ENCODE measurements at places on chromosomes 1 and 21.

DNA sequence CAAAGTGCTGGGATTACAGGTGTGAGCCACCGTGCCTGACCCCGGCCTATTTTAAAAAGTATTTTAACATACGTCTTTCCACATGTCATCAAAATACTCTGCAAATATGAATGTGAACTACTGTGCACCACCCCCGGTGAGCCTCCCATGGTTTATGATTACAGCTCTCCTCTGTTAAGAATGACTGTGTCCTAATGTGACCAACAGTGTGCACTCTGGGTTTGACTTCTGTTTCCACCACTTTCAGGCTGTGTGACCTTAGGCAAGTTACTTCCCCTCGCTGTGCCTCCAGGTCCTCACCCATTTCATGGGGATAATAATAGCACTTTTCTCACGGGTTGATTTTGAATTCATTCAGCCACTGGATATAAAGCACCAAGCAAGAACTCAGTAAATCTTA is 14.7 kb downstream of the AMPD2 start:
- DNase-seq: no peak

DNA sequence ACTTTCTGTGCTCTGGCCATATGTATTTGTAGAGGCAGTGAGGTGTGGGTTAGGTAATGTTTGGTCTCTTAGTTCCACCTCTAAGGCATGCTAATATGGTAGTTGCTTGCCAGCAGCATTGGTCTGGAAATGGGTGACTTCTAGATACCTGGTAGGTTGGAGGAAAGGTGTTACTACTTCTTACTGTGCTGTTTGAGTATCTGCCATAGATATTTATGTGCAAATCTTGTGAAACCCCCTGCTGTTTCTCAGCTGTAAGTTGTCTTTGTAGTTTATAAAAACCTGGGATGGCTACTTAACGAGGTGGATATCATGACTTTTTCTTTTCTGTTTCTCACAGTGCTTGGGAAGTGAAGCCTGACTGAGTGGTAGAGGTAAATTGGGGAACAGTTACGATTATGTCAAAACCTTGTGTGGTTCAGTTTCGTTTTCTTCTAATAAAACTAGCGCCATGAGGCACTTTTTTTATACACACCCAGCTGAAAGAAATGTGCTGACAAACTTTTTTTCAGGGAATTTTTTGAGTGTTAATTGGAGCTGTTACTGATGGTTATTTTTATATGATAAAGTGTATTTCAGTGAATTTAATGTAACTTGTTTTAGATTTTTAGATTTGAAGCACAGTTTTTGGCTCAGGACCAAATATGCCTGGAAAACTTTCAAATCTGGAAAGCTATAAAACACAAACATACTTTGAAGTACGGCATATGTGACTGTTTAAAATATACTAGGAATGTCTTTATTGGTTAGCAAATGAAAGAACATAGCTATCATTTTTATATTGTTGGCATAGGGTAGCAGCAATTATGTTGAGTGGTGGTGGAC is 42.1 kb downstream of the CAMSAP2 start:
- no peak for DNase-seq

DNA sequence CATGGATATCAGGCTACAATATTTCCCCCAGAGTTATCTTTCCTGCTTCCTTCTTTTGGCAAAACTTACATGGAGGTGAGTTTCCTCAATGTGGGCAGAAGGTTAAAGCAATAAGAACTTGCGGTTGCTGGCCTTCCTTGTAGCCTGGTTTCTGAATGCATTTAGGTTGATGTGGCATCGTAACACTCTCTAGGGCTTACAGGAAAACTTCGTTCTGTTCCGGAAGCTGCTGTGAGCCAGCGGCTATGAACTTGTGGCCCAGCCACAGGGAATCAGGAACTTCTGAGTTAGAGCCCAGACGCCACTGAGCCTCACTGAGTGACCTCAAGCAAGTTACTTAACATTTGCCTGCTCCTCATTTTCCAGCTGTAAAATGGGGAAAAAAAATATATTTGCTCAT is 623.4 kb upstream of the ADAMTS5 start:
- DNase-seq: no peak

DNA sequence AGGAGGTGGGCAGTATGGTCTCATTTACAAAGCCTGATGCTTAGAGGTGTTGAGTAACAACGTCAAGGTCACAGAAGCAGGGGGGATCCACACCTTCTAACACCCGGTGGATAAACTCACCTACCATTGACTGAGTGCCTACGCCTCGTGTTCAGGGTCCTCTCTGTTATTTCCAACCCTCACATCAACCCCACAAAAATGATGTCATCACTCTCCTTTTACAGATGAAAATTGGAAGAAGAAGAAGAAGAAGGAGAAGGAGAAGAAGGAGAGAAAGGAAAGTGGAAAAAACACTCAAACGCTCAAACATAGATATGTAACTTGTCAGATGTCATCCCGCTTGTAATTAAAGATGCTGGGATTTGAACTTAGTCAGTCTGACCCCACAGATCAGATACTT is 653 bp upstream of the KCNN3 start:
- DNase-seq: no peak

DNA sequence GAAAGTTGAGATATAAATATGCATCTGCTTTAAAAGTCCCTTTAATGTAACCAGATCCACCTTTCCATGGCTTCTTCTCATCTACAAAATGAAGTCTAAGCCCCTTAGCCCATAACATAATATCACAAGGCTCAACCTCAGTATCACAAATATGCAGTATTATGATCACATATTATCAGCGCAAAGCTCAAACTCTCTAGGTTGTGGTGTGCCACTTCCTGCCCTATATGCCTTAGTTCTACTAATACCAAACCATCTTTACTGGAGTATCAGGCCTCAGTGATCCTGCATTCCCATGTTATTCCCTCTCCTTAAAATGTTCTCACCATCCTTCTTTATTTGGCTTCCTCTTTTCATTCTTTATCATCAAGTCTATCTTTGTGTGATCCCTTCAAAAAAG is 301.8 kb downstream of the NEGR1 start:
- DNase-seq: no peak

GRCh38 chr1:104084380-104084779 is 334.7 kb downstream of the AMY1C start:
- DNase-seq: no peak

DNA sequence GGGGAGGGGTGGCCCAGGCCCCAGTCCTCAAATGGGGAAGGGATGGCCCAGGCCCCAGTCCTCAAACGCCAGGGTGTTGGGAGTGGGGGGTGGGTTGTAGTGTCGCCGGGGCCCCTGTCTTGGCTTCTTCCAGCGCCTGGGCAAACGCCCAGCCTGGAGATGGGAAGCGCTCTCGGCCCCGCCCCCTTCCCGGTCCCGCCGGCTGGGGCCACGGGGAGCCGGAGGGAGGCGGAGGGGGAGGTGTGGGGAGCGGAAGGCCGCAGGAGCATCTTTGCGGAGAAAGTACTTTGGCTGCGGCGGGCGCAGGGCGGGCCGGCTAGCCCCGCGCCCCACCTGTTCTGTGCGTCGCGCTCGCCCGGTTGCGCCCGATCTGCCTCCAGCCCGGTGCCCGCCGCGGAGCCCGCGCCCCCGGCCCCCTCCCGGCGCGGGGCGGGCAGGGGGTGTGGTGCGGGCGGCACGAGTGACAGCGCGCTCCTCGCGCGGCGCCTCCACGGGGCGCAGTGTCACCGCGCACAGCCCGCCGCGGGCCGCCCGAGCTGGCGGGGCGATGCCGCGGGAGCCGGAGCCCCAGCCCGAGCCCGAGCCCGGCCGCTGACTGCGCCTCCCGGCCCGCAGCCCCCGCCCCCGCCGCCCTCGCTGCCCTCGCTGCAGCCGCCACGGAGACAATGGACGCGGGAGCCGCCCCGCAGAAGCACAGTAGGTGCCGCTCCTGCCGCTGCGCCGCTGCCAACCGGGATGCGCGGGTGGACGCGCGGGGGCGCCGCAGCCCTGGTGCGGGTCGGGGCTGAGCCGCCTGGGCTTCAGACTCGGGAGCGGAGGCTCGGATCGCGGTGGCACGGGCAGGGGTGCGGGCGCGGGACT is 31.1 kb upstream of the PEX10 start:
- DNase-seq: peak; percentile 65

DNA sequence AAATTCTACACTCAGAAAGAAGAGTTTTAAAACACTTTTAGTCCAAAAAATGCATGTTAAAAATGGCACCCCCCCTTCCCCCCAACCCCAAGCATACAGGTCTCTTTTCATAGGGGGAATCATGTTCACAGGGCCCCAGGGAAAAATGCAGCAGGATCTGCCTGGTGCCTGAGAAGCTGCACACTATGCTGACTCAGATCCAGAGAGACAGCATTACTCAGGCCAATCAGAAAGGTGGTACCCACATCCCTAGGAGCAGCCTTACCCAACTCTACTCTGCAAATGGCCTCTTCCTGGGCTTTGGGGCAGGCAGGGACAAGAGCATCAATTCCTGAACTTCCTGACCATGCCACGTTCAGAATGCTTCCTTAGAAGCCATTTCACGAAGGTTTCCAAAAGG is 119.0 kb downstream of the HIVEP3 start:
- DNase-seq: no peak

DNA sequence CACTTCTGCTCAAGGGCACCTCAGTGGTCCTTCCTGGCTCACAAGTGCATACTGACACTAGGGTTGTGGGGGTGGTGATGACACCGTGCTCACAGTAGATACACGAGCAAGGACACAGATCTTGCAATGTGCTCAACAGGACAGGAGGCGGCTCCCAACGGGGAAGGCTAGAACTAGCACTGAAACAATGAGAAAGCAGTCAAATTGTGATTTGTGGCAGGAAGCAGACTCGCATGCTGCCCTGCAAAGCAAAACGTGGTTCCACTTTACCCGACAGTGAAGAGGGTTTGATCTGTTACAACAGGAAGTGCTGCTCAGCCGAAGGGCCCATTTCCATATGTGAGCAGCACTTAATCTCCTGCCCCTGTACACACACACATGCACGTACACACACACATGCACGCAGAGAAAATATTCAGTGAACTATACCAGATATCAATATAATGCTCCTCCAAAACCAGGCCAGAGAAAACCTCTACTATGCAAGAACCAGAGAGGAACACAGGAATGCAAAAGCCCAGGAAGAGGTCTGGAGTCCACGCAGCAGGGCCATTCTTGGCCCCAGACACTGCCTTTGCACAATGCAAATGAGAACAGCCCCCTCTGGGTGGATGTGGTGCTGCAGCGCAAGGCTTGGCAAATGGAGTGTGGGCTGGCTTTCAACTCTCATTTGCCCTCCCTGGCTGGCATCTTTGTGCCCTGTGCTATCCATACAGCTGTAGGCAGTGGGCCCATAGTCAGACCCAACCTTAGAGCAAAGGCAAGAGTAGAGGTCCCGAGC is 47.1 kb downstream of the KANK4 start:
- no peak for DNase-seq

GRCh38 chr1:171107262-171107940 is 16.7 kb downstream of the FMO3 start:
- DNase-seq: no peak

DNA sequence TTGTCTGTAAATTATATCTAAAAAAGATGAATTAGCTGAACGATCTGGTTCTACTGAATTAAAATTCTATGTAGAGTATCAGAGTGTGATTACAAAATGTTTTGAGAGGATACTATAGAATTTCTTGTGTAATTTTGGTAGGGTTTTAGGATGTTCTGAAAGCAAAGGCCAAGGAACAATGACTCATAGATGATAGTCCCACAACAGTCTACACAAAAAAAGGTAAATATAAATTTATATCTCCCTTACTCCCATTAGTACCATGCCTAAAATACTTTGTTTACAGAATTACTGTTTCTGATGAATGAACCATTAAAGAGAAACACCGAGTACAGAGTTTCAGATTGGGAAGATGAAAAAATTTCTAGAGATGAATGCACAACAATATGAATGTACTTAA is 9.5 kb downstream of the EDEM3 start:
- DNase-seq: no peak

DNA sequence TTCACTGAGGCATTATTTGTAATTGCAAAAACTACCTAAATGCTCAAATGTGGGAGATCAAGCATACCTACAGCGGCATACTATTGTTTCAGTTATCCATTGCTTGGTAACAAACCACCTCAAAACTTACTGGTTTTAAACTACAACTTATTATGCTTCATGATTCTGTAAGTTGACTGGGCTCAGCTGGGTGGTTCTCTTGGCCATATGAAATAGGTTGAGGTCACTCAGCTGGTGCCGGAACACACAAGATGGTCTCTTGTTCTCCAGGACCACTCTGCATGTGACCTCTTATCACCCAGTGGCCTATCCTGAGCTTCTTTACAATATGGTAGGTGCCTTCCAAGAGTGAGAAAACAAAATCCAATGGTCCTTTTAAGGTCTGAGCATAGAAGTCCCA is 195.4 kb upstream of the FGGY start:
- DNase-seq: no peak

All from NCI-H82 (cell line).